Naive thymus-derived CD8-positive, alpha-beta T cell (primary cell): ENCODE measurements at places on chromosomes 12 and 14. TPM values are rescaled to one million over a fixed set of nuclear protein-coding genes. Genes with fewer than 3 reads are reported as not detected.

DNA sequence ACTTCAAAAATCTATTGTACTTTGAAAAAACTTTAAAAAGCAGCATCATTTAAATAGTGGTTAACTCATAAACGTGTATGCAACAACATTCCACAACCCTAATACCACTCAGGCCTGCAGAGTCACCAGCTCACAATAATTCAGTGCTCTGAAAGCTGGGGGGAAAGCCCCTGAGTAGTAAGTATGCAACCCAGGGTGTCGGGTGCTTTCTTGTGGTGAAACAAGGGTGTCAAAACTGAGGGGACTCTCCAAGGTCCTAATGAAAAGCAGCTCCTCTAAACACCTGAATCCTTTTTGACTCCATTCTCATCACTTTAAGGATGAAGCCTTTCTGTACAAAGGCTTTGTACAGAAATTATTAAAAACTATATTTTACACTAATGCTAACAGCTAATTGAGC lies 33.7 kb downstream of the FGFR1OP2 start:
- peaks cover 22% of the 10 kb centered on the region for H3K4me1 ChIP-seq
- peak overlapping the region; percentile 11 for H3K4me3 ChIP-seq
- peaks cover 21% of the 10 kb centered on the region for H3K36me3 ChIP-seq
- DNase-seq, result peak; percentile 44

GRCh38 chr12:4270831-4271716 lies 2.5 kb upstream of the CCND2 start:
- H3K4me3 ChIP-seq, result peak overlapping the region; percentile 95
- H3K27ac ChIP-seq, result peak overlapping the region; percentile 99
- H3K36me3 ChIP-seq, result no peaks in the 10 kb centered on the region
- H3K27me3 ChIP-seq, result no peaks in the 10 kb centered on the region

GRCh38 chr14:32470161-32470715 lies 141.1 kb downstream of the AKAP6 start:
- H3K4me3 ChIP-seq, result no peak overlapping the region
- no peak for DNase-seq
- H3K36me3 ChIP-seq, result no peaks in the 10 kb centered on the region
- H3K27ac ChIP-seq, result no peak overlapping the region
- H3K4me1 ChIP-seq, result no peaks in the 10 kb centered on the region

DNA sequence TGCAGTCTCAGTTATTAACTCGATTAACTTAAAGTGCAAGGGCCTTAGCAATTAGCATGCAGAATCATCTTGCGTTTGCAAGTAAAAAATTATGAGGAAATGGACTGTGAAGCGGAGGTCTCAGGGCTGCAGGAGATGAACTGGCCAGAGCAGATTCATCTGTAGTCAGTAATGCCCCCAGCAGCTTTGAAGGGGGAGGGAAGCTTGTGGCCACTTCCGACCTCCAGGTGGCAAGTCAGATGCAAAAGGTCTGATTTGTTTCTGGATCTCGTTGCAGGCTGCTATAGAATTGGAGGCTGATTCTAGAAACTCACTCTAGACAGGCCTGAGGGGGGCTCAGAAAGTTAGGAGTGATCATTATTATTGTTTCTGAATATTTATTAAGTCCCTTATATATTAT lies 107.4 kb upstream of the RGS6 start:
- H3K27me3 ChIP-seq, result peaks cover 47% of the 10 kb centered on the region
- no peak overlapping the region for H3K27ac ChIP-seq
- no peaks in the 10 kb centered on the region for H3K36me3 ChIP-seq
- H3K4me1 ChIP-seq, result no peaks in the 10 kb centered on the region

GRCh38 chr12:26120561-26121274 lies 4.1 kb downstream of the BHLHE41 start:
- peak overlapping the region; percentile 83 for H3K4me3 ChIP-seq
- no peaks in the 10 kb centered on the region for H3K36me3 ChIP-seq
- DNase-seq, result no peak
- no peak overlapping the region for H3K27ac ChIP-seq
- H3K27me3 ChIP-seq, result peaks cover 84% of the 10 kb centered on the region

GRCh38 chr14:106556665-106557289 lies 1030.4 kb downstream of the TMEM121 start:
- peak; percentile 52 for DNase-seq
- no peak overlapping the region for H3K4me3 ChIP-seq
- peaks cover 11% of the 10 kb centered on the region for H3K27me3 ChIP-seq

- H3K27me3 ChIP-seq, result peaks cover 6% of the 10 kb centered on the region
- H3K4me3 ChIP-seq, result no peak overlapping the region
- H3K36me3 ChIP-seq, result no peaks in the 10 kb centered on the region
- no peak for DNase-seq
Observed at GRCh38 chr12:129196927-129197326, 343.6 kb downstream of the GLT1D1 start.

- peaks cover 53% of the 10 kb centered on the region for H3K4me1 ChIP-seq
- H3K36me3 ChIP-seq, result peaks cover 23% of the 10 kb centered on the region
- no peaks in the 10 kb centered on the region for H3K27me3 ChIP-seq
Observed at GRCh38 chr14:97975216-97975615, 1178.0 kb downstream of the VRK1 start.

DNA sequence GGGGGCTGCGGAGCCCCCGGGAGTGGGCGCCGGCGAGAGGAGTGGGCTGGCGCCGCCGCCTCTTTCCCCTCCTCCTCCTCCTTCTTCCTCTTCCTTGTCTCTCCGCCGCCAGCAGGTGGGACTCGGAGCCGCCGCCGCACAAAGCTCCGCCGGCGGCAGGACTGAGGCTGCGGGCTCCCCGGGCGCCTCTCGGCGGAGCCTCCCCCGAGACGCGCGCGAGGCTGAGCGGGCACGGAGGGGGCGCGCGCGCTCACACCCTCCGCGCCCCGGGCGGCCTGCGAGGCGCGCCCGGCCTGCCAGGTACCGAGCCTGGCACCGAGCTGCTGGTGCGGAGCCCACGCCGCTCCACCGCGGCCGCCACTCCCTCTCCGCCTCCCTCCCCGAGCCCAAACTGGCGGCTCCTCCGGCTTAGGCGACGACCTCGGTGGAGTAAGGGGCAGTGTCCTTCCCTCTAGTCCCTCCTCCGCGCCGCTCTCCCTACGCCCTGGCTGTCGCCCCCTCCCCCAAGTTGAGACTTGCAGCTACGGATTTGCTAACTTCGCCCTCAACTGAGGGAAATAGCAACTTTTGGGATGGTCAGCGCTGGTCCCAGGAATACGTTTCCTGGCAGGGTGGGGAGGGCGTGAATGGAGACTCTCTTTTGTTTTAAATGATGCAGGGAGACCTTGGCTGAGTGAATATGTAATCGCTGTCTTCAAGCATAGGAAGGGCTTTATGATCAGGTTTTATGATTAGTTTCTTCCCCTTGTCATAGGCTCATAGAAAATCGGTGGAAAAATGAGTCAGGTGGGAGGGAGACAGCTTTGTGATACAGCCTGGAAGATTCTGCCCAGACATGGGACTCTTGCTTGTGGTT lies 199.5 kb upstream of the CAND1 start:
- peak; percentile 28 for DNase-seq
- H3K4me1 ChIP-seq, result peaks cover 18% of the 10 kb centered on the region
- peak overlapping the region; percentile 52 for H3K27ac ChIP-seq
- H3K36me3 ChIP-seq, result no peaks in the 10 kb centered on the region

DNA sequence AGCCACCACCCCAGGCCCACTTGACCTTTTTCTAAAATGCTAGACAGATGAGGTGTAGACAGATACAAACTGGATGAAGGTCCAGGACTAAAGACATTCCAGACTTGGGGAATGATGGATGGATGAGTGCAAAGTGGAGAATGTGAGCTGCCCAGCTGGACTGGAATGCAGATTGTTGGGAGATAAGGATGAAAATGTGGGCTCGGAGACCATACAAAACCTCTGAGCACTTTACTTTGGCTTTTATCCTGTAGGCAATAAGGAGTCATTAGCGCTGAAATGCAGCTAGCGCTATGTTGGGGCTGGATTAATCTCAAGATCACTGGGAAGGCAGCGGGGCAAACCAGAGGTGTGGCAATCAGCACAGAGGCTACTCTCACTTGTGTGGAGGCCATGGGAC lies 64.7 kb upstream of the GNPNAT1 start:
- peaks cover 5% of the 10 kb centered on the region for H3K27me3 ChIP-seq
- H3K36me3 ChIP-seq, result no peaks in the 10 kb centered on the region
- no peak for DNase-seq
- no peak overlapping the region for H3K4me3 ChIP-seq

DNA sequence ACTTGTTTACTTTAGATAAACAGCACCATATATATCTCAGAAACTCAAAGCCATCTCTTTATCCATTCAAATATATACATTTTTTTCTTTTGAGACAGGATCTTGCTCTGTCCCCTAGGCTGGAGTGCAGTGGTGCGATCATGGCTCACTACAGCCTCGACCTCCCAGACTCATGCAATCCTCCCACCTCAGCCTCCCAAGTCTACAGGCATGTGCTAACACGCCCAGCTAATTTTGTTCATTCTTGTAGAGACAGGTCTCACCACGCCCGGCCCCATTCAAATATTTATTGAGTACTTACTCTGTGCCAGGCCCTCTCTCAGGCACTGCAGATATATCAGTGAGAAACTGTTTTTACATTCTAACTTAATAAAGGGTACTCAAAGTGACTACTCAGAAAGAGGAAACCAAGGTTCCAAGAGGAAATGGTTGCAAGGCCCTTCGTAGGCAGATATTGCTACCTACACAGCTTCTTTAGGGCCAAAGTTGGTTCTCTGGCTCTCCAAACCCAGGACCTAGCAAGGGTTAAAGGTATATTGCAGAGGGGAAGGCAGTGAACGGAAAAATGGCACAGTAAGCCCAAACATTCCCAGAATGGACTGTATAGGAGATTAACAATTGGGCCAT lies 2.9 kb downstream of the ATXN3 start:
- H3K27me3 ChIP-seq, result no peaks in the 10 kb centered on the region
- no peaks in the 10 kb centered on the region for H3K36me3 ChIP-seq
- no peak overlapping the region for H3K4me3 ChIP-seq
- no peak for DNase-seq

The CLBA1 gene
- total RNA-seq, result 2.0 TPM

The PHLDA1 gene
- 1.1 TPM for total RNA-seq

The GSC gene
- total RNA-seq, result not detected

The CRIP1 gene
- 98.1 TPM for total RNA-seq

The LPAR5 gene
- total RNA-seq, result 16.6 TPM

The SMOC1 gene
- total RNA-seq, result not detected

The KRT73 gene
- 10.0 TPM for total RNA-seq

The GLT8D2 gene
- not detected for total RNA-seq

The IFNG-AS1 gene
- 0.88 TPM for total RNA-seq

The BDKRB2 gene
- total RNA-seq, result not detected

The KLRC2 gene
- total RNA-seq, result 3.6 TPM
